ENCODE measurements at places on chromosomes 6 and 20.

DNA sequence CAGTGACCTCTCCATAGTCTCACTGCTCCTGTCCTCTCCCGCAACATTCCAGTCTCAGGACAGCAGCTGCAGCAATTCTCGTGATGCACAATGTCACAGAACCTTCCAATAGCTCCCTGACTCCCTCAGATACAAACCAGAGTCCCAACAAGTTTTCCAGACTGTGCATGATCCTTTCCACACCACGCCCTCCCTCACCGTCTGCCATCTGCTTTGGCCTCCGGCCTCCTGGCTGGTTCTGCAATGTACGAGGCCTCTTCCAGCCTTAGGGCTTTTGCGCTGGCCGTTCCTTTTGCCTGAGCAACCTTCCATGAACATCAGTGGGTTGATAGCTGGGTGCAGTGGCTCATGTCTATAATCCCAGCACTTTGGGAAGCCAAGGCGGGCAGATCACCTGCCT is 9.6 kb downstream of the FNDC1 start:
- H3K4me1 ChIP-seq = peaks cover 21% of the 10 kb centered on the region
- H3K4me3 ChIP-seq = no peak overlapping the region
- no peaks in the 10 kb centered on the region for H3K36me3 ChIP-seq
- H3K27me3 ChIP-seq = peaks cover 35% of the 10 kb centered on the region
- no peak overlapping the region for H3K27ac ChIP-seq

GRCh38 chr6:499617-500016 is 108.1 kb downstream of the IRF4 start:
- peaks cover 79% of the 10 kb centered on the region for H3K4me1 ChIP-seq
- no peak for DNase-seq
- H3K27me3 ChIP-seq = no peaks in the 10 kb centered on the region
- peak overlapping the region; percentile 88 for H3K27ac ChIP-seq
- H3K4me3 ChIP-seq = peak overlapping the region; percentile 61
- H3K36me3 ChIP-seq = peaks cover 23% of the 10 kb centered on the region

DNA sequence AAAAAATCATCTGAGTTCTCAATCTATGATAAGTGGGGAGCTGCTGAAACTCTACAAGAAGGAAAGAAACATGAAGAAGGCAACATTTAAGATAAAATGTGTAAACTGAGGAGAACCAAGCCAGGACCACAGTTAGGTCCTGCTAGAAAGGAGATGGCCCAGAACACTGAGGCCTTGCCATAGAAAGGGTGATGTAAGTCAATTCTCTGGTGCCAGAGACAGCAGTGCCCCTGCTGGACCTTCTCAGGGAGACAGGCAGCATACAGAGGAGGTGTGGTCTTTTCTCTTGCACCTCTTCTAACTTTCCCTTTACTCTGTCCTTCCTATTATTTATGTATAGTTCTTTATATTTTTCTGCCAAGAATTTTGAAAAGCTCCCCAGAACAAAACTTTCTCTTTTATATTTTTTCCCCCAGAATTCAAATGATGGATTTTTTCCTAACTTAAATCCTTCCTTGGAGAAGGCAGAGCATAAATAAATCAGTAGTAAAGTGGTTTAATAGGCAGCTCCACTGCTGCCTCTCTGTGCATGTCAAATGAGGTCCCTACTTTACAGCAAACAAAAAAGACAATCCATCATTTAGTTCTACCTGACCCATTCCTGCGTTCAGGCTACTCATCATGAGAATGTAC is 9.0 kb downstream of the UQCC2 start:
- peak overlapping the region; percentile 23 for H3K27ac ChIP-seq
- H3K4me1 ChIP-seq = peaks cover 40% of the 10 kb centered on the region
- H3K4me3 ChIP-seq = no peak overlapping the region

GRCh38 chr6:39050453-39051112 is 2.0 kb downstream of the GLP1R start:
- no peaks in the 10 kb centered on the region for H3K36me3 ChIP-seq
- no peak overlapping the region for H3K4me3 ChIP-seq
- DNase-seq = no peak
- peaks cover 20% of the 10 kb centered on the region for H3K4me1 ChIP-seq
- peaks cover 49% of the 10 kb centered on the region for H3K27me3 ChIP-seq
- no peak overlapping the region for H3K27ac ChIP-seq

DNA sequence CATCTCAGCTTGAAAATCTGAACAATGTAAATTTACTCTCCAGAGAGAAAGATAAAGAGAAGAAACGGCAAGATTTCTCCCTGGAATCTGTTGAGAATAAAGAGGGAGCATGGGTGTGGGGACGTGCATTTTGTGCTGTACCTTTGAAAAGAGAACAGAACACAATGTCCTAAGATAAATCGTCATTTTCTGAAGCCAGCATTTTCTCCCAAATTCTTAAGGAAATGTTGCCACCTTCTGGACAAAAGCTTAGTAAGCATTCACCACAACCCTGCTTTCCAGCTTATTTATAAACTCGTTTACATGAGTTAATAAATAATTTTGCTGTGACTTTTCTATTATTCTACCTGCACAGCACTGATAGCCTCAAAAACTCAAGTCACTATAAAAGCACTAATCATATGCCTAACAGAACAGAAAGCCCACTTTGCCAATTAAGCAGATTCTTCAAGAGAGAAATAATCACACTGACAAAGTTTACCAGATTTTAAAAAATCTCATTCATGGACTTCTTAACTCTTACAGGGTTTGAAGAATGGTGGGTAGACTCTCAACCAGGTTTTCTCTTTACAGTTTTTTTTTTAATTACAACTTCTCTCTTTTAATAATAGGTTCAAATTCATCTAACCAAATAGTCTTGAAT is 155.8 kb downstream of the MBOAT1 start:
- H3K36me3 ChIP-seq = no peaks in the 10 kb centered on the region
- DNase-seq = no peak
- no peak overlapping the region for H3K27ac ChIP-seq
- no peaks in the 10 kb centered on the region for H3K27me3 ChIP-seq
- H3K4me3 ChIP-seq = no peak overlapping the region
- no peaks in the 10 kb centered on the region for H3K4me1 ChIP-seq

DNA sequence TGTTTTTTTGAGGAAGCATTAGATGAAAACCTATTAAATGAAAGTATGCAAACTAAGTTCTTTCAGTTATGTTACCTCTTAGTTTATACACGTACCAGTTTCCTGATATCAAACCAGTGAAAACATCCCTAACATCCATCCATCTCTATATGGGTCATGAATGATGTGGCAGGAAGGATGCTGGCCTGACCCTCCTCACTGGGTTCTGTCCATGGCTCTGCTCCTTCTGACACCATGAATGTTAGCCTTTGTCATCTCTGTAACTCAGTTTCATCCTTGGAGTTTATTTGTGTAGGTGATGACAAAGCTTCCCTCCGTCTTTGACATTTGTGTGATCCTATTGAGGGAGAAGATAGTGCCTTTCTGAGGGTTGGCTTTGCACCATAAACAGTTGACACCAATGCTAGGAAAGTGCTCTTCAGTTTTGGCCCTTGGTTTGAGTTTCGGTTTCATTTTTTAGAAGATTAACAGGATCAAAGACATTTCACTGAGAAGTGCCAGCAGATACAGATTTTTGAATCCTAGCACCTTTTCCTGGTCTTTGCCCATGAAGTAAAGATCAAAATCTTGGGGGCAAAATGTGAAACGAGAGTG is 72.0 kb upstream of the SCGN start:
- peaks cover 3% of the 10 kb centered on the region for H3K36me3 ChIP-seq
- H3K4me1 ChIP-seq = peaks cover 26% of the 10 kb centered on the region
- no peak for DNase-seq

DNA sequence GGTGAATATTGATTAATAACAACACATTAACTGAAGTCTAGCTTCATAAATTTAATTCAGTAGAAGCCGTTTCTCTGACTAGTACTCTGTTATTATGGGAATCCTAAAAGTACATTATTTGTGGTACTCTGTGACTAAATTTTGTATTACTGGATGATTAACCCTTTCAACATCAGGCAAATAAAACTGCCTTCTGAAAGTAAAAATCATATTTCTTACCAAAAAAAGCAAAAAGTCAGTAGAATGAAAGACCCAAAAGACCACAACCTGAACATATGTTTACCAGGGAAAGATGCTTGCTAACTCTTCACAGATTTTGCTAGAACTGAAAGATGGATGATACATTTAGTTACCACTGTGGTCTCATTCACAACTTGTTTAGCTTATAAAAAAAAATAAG is 73.2 kb downstream of the AHI1 start:
- no peaks in the 10 kb centered on the region for H3K27me3 ChIP-seq
- H3K4me3 ChIP-seq = no peak overlapping the region
- H3K4me1 ChIP-seq = peaks cover 21% of the 10 kb centered on the region
- peaks cover 23% of the 10 kb centered on the region for H3K36me3 ChIP-seq

GRCh38 chr6:135329851-135330803 is 149.0 kb downstream of the MYB start:
- peaks cover 6% of the 10 kb centered on the region for H3K36me3 ChIP-seq
- no peak overlapping the region for H3K27ac ChIP-seq
- H3K27me3 ChIP-seq = no peaks in the 10 kb centered on the region
- no peak for DNase-seq

- H3K36me3 ChIP-seq = no peaks in the 10 kb centered on the region
- no peak for DNase-seq
- no peak overlapping the region for H3K27ac ChIP-seq
- H3K27me3 ChIP-seq = no peaks in the 10 kb centered on the region
- no peak overlapping the region for H3K4me3 ChIP-seq
These were observed 32.1 kb upstream of the MANEA start for GRCh38 chr6:95545226-95545625.

GRCh38 chr6:45872827-45873365 is 142.8 kb downstream of the CLIC5 start:
- peaks cover 2% of the 10 kb centered on the region for H3K27me3 ChIP-seq
- no peak overlapping the region for H3K27ac ChIP-seq
- no peak for DNase-seq
- no peaks in the 10 kb centered on the region for H3K4me1 ChIP-seq
- no peak overlapping the region for H3K4me3 ChIP-seq

DNA sequence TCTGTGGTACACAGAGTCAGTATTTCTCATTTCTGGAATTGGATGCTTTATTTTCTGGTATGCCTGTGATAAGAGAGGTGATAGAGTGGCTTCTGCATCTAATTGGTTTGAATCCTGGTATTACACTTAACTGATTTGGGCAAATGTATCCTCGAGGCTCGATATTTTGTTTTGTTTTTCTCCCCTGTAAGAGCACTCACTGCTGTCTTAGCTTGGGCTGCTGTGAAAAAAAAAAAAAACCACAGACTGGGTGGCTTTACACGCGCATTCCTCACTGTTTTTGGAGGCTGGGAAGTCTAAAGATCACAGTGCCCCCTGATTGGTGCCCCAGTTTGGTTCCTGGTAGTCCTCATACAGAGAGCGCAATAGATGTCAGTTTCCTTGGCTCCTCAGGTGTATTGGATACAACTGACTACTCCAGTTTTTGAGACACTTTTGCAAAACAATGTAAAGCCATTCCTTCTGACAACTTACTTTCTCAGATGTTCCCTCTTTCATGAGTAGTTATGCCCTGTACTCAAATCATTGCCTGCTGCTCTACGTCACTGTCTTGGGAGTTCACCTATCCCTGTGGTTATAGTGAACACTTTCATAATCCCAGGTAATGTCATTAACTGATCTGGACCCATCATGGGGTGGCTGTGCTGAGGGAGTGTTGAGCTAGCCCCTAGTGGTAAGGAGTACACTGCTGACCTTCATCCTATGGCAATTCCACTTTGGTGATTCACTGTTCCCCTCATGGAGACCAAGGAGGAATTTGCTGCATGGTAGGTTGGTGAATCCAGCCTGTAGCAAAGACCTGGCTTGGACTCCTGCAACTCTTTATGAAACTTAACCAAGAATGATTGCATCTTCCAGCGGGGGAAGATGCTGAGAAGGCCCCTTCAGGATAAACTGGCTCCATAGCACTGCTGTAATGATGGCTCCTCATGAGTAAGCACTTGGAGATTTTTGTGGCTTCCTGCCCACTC is 3.5 kb upstream of the ACAT2 start:
- H3K4me1 ChIP-seq = peaks cover 32% of the 10 kb centered on the region
- H3K4me3 ChIP-seq = no peak overlapping the region
- no peak for DNase-seq
- H3K27me3 ChIP-seq = no peaks in the 10 kb centered on the region

DNA sequence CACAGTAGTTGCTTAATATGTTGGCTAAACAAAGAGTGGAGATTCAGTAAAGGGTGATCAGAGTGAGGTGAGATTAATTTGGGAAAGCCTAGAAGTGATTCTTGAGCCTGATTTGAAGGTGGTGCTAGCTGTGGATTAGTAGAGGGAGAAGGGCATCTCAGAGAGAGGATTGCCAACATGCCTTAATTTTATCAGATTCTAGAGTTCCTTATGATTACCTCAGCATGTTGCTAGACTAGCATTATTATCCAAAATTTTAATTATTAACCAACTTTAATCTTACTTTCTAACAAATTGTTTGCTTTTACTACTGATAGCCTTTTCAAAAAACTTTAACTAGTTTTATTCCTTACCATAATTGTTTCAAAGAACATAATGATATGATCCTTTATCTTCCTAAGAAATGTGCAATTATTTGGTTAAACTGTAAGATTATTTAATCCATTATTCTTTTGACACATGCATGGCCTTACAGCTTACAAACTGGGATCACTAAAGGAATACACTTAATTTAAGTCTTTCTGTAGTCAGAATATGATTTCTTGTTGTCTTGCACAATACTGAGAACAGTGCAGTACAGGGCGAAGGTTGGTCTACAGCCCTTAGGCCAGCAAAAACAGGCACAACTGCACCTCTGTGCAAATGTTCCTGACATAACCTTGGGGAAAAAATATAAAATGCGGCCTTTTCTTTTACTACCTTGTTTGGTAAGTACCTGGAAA is 88.9 kb downstream of the SLC16A10 start:
- no peak overlapping the region for H3K4me3 ChIP-seq
- peaks cover 6% of the 10 kb centered on the region for H3K27me3 ChIP-seq
- H3K36me3 ChIP-seq = no peaks in the 10 kb centered on the region
- DNase-seq = no peak
- H3K4me1 ChIP-seq = peaks cover 16% of the 10 kb centered on the region
- no peak overlapping the region for H3K27ac ChIP-seq

- peaks cover 4% of the 10 kb centered on the region for H3K4me1 ChIP-seq
- no peak overlapping the region for H3K27ac ChIP-seq
These were observed 190.2 kb upstream of the SNX9 start for GRCh38 chr6:157632821-157633220.

DNA sequence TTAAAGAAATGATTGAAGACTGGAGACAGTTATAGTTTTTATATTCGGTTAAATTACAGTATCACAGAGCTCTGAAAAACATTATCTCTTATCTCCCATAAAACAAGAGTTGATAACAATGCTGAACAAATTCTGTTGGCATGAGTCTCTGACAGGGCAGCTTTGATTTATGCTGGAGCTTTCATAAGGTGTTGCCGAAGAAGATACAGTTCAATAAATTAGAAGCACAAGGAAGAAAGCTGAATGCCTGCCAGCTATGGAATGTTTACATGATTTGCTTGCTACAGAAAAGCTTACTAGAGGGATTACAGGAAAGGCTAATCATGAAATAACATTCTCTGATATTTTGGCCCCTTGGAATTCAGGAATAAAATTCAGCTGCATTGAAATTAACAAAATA is 431.9 kb upstream of the GJE1 start:
- no peak overlapping the region for H3K27ac ChIP-seq
